Retina (tissue), 1 donor: ENCODE measurements at places on chromosomes 12 and 14.

DNA sequence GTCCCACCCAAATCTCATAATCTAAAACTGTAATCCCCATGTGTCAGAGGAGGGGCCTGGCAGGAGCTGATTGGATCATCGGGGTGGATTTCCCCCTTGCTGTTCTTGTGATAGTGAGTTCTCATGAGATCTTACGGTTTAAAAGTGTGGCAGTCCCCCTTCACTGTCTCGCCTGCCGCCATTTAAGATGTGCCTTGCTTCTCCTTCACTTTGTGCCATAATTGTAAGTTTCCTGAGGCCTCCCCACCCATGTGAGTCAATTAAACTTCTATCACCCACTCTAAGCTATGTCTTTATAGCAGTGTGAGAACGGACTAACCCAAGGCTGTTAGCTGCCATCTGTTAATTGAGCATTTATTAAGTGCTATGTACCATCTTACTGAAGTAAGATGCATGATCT lies 105.1 kb downstream of the PTPN11 start:
- no peak for DNase-seq

DNA sequence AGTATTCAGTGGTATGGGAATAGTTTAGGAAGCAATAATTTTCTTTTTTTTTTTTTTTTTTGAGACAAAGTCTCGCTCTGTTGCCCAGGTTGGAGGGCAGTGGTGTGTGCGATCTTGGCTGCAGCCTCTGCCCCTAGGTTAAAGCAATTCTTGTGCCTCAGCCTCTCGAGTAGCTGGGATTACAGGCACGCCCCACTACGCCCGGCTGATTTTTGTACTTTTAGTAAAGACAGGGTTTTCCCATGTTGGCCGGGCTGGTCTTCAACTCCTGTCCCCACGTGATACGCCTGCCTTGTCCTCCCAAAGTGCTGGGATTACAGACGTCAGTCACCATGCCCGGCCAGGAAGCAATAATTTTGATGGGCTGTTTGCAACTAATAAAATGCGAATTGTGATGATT lies 62.1 kb downstream of the ATG14 start:
- no peak for DNase-seq

GRCh38 chr14:73211251-73212040 lies 25.9 kb upstream of the PAPLN start:
- no peak for DNase-seq

GRCh38 chr12:26028953-26029735 lies 70.7 kb downstream of the RASSF8 start:
- peak; percentile 64 for DNase-seq

DNA sequence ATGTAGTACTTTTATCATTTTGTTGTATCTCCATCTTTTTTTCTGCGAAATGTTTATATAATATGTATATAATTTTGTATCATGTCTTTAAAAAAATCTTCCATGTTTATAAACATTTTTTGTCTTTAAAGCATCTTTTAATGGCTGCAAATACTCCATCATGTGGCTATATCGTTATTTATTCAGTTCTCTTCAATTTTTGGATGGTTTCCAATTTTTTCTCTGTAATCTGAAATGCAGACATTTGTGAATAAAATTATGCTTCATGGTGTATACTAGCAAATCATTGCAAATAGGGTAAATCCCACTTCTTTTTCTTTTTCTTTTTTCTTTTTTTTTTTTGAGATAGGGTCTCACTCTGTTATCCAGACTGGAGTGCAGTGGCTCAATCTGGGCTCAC lies 54.0 kb downstream of the CPSF2 start:
- no peak for DNase-seq

- no peak for DNase-seq
These were observed 379.2 kb downstream of the GRIN2B start for GRCh38 chr12:13602172-13602571.

GRCh38 chr12:111312708-111313107 lies 56.2 kb downstream of the PHETA1 start:
- DNase-seq: no peak

- peak; percentile 29 for DNase-seq
These were observed 176.7 kb upstream of the SEL1L start for GRCh38 chr14:81710232-81710845.

DNA sequence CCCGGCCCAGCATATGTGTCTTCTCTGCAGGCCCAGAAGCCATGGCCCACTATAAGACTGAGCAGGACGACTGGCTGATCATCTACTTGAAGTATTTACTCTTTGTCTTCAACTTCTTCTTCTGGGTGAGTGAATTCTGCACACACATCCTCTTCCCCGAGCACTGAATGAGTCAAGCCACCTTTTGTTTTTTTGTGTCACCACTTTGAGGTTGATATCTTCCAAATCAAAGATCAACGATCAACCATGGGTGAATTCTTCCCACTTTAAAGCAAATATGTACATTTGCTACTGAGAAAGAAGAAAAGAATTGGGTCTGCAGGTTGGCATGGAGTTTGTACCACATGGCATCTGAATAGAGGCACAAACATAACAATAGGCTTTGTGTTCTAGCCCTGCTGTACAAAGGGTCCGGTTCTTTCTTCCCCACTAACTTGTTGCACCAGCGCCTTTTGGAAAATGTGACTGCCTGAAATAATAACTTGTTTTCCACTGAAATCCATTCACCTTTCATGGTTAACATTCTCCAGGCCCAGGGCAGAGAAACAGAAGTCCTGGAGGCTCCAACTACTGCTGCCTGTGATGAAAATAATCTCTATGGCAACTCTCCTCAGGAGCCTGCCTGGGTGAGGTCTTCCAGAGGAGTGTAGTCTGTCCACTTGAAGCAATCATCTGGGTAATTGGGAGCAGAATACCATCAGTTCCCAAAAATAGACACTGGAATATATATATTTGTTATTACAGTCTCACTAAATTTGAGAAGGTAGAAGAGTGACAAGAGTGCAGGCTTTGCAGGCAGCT lies 27.6 kb downstream of the TSPAN11 start:
- no peak for DNase-seq

DNA sequence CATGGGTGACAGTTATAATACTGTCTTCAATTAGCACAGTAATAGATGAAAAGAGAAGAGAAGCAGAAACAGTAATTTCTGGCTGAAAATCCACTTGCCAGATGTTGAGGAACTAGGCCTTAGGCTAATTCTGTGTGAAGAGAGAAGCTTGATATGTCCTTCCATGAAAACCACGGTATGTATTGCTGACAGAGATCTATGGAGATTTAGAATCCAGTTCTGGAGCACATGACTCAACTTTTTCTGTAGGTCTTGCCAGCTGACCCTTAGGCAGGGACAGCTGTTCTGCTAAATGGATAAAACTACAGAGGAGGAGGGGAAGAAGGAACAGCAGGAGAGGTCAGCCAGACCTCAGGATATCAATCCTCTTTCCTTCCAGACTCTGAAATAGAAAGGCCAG lies 211.5 kb downstream of the PRKD1 start:
- DNase-seq: no peak

GRCh38 chr14:33551963-33552362 lies 398.9 kb downstream of the EGLN3 start:
- no peak for DNase-seq

GRCh38 chr12:108855284-108856169 lies 1.9 kb downstream of the SSH1 start:
- no peak for DNase-seq

DNA sequence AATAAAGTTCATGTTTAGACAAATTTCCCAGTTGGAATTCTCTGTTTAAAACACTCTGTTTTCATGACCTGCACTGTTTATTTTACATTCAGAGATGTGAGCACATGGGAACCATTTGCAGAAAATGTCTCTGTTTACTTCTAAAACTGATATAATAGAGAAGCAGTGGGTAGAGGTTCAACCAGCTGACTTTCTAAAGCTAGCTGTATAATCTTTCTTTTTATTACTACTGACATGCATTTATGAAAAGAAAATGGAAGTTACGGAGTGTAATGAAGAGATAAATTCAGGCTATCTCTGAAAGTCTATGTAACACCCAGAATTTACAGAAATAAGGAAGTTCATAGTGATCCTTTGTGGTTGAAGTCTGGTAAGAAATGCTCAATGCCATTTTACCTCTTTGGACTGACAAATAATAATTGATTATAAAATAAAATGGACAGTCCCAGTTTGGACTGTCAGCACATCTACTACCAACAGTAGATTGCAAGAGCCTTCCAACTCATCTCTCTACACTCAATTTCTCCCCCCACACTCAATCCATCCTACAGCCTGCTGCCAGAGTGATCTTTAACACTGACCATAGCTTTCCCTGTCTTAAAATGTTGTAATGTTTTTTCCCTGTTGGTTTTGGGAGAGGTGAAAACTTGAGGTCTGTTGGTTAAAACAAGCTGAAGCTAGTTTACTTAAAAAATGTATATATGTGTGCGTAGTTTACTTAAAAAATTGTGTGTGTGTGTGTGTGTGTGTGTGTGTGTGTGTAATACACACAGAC lies 137.4 kb downstream of the AEBP2 start:
- no peak for DNase-seq

DNA sequence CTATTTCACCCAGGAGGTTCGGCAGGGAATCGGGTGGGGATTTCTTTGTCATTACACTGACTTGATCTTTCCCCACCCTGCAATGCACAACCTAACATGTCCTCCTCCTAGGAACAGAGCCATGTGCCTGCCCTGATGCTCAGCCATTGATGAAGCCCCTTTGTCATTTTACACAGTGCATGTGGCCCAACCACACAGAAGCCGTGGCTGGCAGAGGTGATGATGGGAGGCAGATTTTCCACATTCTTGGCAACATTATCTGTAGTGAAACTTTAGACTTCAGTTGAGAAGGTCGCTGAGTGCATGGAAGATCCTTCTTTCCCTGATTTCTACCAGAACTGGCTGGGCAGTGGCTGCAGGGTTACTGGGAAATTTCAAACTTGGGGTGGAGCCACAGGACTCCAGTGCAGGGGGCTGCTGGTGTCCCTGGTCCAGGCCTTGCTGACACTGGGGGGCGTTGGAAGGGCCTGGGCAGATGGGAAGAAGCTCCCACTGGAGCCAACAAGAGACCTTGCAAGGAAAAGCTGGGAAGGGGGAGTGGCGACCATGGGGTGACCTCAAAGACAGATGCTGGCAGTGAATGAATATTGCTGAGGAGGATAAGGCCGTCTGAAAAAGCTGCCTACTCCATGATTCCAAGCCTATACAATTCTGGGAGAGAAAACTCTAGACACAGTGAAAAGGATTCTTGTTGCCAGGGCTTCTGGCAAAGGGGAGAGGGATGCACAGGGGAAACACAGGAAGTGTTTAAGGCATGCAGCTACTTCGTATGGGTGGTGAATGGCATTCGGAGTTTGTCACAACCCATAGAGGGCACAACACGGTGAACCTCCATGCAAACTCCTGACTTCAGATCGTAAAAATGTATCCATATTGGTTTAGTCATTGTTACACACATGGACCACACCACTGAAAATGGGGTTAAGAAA lies 41.8 kb upstream of the P2RX7 start:
- no peak for DNase-seq

GRCh38 chr14:56342494-56342942 lies 224.3 kb downstream of the PELI2 start:
- no peak for DNase-seq

- DNase-seq: no peak
These were observed 7.2 kb downstream of the DTD2 start for GRCh38 chr14:31449971-31450610.

- no peak for DNase-seq
These were observed 9.8 kb upstream of the ABHD12B start for GRCh38 chr14:50862036-50862570.

GRCh38 chr12:78398750-78399149 lies 465.8 kb upstream of the SYT1 start:
- no peak for DNase-seq

- no peak for DNase-seq
These were observed 4.3 kb downstream of the COQ10A start for GRCh38 chr12:56271031-56271430.

GRCh38 chr12:60240891-60241290 lies 645.1 kb downstream of the SLC16A7 start:
- no peak for DNase-seq

GRCh38 chr14:102902523-102903247 lies 19.8 kb upstream of the AMN start:
- DNase-seq: peak; percentile 9

- peak; percentile 100 for DNase-seq
These were observed at the start of gene PPP4R3A for GRCh38 chr14:91510171-91511042. PPP4R3A (minus strand) TSS chr14:91510310; CDS start chr14:91509647, 663 bp downstream.

- no peak for DNase-seq
These were observed 880.3 kb upstream of the MGAT4C start for GRCh38 chr12:87136330-87136976.

DNA sequence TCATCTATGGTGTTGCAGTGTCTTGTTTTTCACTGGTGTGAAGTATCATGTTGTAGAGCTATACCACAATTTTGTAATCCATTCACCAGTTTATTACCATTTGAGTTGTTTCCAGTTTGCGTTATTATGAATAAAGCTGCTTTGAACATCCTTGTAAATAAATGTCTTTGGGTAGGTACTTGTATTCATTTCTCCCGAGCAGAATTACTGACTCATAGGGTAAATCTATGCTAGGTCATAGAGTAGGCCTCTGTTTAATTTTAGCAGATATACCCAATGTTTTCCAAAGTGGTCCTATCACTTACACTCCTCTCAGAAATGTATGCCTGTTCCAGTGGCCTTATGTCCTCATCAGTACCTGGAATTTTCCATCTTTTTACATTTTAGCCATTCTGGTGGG lies 6.6 kb upstream of the GOLGA5 start:
- no peak for DNase-seq

GRCh38 chr14:38559711-38560110 lies 303.8 kb upstream of the CLEC14A start:
- no peak for DNase-seq

DNA sequence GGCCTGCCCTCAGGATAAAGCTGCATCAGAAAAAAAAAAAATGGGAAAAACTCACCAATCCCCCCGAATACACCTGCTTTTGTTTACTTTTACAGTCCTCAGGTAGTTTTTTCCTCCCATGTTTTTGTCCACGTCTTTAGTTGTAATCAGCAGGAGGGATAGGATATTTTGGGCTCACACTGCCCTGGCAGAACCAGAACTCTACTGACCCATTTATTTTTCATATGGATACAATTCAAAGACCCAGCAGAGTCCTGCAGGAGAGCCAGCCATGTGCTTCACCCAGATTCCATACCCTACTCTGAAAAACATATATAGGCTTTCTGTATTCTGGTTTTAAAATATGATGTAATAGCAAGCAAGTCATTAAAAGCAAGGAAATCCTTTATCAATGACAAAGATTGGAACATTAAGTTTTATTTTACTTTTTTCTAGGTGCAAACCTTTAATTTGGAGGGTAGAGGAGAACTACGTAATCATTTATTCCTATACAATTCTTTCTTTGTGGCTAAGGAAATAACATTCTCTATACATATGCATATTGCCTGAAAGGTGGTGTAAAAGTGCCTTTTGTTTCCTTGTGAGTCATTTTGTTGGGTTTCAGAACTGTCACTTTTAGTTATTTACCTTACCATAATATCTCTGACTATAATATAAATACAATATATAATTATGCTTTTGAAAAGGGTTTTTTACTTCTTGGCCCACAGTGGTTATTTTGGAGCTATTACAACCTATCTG lies 19.1 kb downstream of the DACT1 start:
- no peak for DNase-seq

DNA sequence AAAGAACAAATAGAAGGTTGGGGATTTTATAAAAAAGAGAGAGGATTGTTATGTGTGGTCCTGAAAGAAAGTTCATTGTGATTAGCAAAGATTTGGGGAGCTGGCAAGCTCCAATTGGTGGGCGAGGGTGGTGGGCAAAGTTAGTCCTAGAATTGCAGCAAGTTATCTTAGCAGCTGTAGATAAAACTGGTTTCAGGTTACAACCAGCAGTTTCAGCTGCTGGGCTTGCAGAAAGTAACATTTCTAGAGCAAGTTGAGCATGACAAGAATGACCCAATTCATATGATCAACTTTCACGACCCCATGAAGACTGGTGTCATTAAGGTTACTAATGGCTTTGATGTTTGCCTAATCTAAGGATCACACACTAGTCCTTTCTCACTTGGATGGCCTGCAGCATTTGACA lies 177.9 kb upstream of the NUDT4 start:
- DNase-seq: no peak
